Spinal cord (tissue), 10 donors: ENCODE measurements at places on chromosomes 4 and X. TPM values are rescaled to one million over a fixed set of nuclear protein-coding genes. Genes with fewer than 3 reads are reported as not detected.

Gene TAF7L
- 0.20 TPM for total RNA-seq

Gene DGKK
- total RNA-seq: 3.2 TPM

Gene XG
- not detected for total RNA-seq

Gene PIGA
- total RNA-seq: 12.4 TPM

Gene GAGE13
- total RNA-seq: not detected

Gene FAM184B
- 6.8 TPM for total RNA-seq

Gene RNF150
- total RNA-seq: 16.8 TPM

Gene FAT1
- 213 TPM for total RNA-seq

Gene ZNF185
- 3.7 TPM for total RNA-seq

Gene MAGEB17
- total RNA-seq: not detected

Gene ZNF630
- 6.2 TPM for total RNA-seq

Gene SHROOM4
- total RNA-seq: 12.8 TPM

Gene C4orf51
- total RNA-seq: not detected

Gene P2RY10
- total RNA-seq: 0.59 TPM

Gene PAGE5
- total RNA-seq: not detected

Gene YIPF7
- total RNA-seq: 1.8 TPM

GRCh38 chrX:32842053-32842452, 369.3 kb downstream of the DMD start:
- DNase-seq: no peak

GRCh38 chr4:106914223-106914622, 121.9 kb downstream of the DKK2 start:
- no peak for DNase-seq

DNA sequence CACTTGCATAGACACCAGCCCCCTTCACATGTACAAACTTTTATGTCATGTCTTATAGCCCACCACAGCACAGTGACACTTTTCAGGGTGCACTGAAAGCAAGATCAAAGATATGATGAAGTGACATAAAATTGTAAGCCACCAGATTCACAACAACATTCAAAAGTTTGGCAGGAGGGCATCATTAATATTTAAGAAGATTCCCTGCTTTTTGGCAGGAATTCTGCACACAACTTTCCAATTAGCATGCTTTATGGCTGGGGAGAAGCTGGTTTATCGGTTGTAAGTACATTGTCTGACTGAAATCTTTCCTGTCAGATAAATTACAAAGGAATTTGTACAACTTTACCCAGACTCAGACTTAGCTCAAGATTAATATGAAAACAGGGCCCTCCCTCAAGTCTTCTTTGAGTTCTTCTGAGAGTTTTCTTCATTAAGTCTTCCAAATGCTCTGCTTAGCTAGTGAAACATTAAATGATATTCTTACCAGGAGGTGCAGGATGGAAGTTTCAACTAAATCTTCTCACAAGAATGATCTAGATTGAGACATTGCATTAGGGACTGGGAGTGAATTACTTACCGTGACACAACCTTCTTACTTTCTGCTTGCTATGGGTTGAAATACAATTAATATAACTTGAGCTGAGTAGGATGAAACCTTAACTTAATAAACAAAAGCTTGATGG, 523.8 kb downstream of the PPARGC1A start:
- no peak for DNase-seq

DNA sequence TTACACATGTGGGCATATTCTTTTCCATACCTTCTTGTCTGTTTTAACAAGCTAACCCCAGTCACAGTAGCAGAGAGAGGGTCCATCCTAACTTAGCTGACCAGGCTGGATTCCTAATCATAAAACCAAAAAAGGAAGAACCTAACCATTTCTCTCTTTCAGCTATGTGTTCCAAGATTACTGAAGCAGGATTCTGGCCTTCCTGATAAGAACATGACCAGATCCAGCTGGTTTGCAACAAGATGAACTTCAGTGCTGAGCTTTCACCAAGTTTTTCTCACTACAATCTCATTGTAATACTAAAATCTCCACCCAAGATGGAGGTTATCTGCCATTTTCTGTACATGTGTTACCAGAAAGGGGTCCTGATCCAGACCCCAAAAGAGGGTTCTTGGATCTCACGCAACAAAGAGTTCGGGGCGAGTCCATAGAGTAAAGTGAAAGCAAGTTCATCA, 20.4 kb upstream of the UBA6 start:
- DNase-seq: no peak

- peak; percentile 74 for DNase-seq
Observed at GRCh38 chr4:70902577-70903290, 565 bp downstream of the MOB1B start.

GRCh38 chr4:75542824-75543223, 13.0 kb upstream of the ODAPH start:
- no peak for DNase-seq

GRCh38 chr4:80243274-80244018, 23.0 kb upstream of the FGF5 start:
- DNase-seq: no peak

DNA sequence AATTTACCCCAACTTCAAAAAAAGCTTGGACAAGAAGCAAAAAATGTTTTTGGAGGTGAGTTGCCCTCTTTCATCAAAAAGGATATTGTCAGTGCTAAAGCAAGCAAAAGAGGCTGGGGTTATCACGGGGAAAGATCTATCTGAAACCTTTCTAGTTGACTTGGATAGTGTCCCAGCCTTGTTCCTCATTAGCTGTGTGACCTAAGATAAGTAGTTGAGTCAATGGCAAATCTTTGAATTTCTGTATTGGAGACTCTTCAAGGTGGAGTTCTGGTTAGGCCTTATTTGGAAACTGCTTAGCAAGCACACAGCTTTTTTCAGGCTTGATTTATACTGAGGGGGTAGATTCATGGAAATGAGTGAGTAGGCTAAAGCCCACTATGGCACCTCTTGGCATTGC, 271.6 kb downstream of the GRIA3 start:
- no peak for DNase-seq

- DNase-seq: no peak
Observed at GRCh38 chr4:39893693-39894072, 84.0 kb downstream of the PDS5A start.

GRCh38 chr4:3466691-3467600, 3.8 kb downstream of the DOK7 start:
- DNase-seq: no peak

DNA sequence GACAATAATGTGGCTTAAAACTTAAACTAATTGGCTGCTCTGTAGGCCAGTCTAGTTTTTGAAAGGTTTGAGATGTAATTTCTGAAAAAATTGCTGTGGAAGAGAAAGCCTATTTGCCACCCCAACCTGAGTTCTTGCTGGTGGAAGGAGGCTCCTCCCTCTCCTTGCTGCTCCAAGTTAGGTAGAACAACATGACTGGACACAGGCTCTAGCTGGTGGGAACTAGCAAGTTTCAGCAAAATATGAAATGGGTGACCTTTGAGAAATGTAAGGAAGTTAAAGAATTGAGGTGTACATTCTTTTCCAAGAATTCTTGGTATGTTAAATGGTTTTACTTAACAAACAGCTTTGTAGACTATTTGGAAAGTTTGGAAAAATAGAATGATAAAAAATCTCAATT, 8.0 kb downstream of the RPL34 start:
- no peak for DNase-seq

GRCh38 chrX:3738509-3738908, 25.1 kb upstream of the PRKX start:
- DNase-seq: no peak

DNA sequence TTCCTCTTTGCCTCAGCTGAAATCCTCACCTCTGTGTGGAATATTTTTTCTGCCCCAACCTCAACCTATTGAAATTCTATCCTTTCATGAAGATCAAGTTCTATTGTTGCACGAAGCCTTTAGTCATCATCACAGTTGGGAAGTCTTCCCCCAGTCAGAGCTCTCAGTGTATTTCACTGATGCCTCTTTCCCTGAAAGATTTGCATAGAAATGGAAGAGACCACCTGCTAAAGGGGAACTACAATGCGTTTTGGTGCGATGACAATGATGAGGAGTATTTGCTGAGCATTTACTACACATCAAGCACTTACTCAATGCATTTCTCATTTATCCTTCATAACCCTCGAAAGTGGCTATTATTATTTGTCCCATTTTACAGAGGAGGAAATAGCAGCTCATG, 151.2 kb upstream of the KLF3 start:
- DNase-seq: no peak

DNA sequence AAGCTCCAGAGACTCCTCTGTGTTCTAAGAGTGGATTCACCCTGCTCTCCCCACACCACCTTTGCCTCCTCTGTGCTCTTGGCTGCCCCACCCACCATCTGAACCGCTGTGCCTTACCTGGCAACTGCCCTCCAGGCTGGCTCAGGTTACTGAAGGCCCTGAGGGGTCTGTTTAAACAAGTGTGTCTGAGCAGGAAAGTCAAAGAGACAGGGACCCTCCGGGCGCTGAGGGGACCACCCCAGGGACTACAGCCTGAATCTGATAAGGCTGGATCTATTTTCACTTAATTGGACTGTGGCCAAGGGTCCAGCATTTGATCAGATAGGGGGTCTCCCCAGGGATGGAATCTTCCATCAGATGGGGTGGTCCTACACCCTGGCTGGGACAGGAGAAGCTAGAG, 10.4 kb upstream of the MSX1 start:
- no peak for DNase-seq

GRCh38 chr4:113471146-113471860, 290.2 kb downstream of the CAMK2D start:
- peak; percentile 63 for DNase-seq

GRCh38 chr4:54879576-54879975, 221.8 kb downstream of the KIT start:
- no peak for DNase-seq

DNA sequence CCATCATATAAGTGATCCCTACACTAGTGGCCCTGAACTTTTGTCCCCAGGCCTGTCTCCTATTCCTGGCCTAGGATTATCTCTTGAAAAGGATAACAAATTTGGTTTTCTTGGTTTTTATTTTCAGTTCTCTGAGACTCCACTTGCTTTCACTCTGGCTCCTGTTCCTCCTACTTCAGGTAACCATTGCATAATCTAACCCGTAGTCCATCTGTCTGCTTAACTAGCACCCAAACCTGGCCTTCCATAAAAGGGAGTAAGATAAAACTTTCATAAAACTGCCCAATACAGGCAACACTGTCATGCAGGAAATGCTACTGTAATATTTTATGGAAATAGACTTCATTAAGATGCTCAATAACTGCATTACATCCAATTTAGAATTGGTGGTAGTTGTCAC, 52.1 kb upstream of the RAP1GDS1 start:
- DNase-seq: no peak

DNA sequence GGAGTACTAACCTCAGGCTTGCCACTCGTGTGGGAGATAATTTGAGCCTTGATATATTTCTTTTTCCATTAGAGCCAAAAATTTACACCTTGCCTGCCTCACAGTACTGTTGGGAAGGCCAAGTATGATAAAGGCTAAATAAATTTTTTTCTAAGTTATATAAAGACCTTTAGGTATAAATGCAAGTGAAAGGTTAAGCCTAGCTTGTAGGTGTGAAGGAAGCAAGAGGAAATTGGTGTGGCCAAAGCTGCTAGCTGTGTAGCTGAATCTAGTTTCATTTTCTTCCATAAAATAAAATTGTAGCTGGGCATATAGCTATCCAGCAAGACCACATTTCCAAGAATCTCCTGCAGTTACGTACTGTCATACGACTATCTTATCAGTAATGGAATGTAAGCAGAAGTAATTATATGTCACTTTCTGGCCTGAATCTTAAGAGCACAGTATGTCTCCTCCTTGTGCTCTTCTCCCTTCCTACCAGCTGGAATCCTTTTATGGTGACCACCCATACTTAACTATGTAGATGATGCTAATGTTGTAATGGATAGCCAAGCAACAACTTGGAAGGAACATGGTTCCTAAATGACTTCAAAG, 14.3 kb upstream of the GABRE start:
- DNase-seq: no peak

GRCh38 chrX:136112778-136113177, 34.6 kb upstream of the FHL1 start:
- DNase-seq: no peak

- DNase-seq: no peak
Observed at GRCh38 chr4:169372791-169373190, 102.0 kb upstream of the SH3RF1 start.

DNA sequence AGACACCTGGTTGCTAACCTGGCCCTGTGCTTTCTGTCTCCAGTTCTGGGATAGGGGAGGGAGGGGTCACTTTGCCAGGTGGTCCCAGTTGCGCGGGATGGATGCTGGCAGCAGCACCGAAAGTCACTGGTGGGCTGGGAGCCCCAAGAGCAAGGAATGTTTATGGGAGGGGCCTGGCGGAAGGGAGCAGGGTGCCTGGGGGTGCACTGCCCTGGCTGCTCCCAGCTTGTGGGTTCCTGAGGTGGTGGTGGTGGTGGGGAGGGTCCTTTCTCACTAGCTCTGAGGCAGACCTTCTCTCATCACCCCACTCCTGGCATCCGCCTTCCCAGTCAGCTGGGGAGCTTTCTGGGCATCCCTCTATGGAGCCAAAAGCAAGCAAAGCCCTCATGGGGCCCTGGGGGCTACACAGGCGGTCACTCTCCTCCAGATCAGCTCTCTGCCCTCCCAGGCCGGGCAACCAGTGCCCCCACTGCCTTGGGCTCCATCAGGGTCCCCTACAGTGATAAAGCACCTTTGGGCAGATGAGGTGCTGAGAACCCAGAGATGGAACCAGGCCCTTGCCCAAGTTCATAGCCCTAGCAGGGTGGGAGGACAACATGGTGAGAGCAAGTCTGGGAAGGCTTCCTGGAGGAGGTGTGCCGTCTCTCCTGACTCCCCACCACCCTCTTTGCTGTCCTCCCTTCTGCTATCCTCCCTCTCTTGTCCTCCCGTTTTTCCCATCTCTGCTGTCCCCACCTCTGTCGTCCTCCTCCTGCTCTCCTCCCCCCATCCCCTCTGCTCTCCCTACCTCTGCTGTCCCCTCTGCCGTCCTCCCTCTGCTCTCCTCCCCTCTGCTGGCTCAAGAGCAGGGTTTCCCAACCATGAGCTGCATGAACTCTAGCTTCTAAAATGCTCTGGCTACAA, 16.0 kb downstream of the FGFR3 start:
- DNase-seq: no peak

DNA sequence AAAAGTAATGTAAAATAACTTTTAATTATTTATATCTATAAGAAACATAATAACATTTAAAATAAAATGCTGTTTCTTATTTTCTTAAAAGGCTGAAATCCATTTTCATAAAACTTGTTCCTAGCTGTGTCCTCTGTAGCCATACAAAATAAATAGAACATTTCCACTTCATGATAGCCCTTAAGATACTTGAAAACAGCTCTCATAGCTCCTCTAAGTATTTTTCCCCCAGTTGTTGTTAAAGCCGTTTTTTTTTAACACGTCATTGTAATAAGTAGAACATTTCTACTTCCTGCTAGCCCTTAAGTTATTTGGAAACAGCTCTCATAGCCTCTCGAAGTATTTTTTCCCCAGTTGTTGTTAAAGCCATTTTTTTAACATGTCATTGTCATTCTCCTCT, 97.3 kb upstream of the SOX3 start:
- DNase-seq: no peak

GRCh38 chr4:178463747-178464146, 1021.5 kb upstream of the AGA start:
- DNase-seq: no peak
